ENCODE measurements at places on chromosomes 2 and 18. TPM values are rescaled to one million over a fixed set of nuclear protein-coding genes. Genes with fewer than 3 reads are reported as not detected.

GRCh38 chr2:161097157-161097556 lies 63.1 kb upstream of the TANK start:
- no peak overlapping the region for H3K27ac ChIP-seq
- no peaks in the 10 kb centered on the region for H3K27me3 ChIP-seq
- no peak for DNase-seq
- no peak overlapping the region for H3K4me3 ChIP-seq
- H3K36me3 ChIP-seq: no peaks in the 10 kb centered on the region

Gene NCKAP5
- total RNA-seq: not detected

Gene NPAS2
- 9.8 TPM for total RNA-seq

Gene LIMS4
- not detected for total RNA-seq

DNA sequence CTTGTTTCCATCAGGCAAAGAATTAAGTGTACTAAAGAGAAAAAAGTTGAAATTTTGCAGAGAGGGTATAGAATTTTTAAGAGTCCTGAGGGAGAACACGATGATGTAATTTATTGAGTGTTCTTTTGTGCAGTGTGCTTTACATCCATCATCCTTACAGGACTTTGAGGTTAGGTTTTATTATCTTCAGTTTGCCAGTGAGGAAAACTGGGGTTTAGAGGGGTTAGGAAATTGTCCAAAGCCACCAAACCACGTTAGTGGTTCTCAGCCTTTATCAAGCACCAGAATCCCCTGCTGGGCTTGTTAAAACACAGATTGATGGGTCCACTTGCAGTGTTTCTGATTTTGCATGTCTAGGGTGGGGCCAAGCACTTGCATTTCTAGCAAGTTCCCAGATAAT lies 277.5 kb downstream of the KCNS3 start:
- no peak for DNase-seq
- no peaks in the 10 kb centered on the region for H3K4me1 ChIP-seq

DNA sequence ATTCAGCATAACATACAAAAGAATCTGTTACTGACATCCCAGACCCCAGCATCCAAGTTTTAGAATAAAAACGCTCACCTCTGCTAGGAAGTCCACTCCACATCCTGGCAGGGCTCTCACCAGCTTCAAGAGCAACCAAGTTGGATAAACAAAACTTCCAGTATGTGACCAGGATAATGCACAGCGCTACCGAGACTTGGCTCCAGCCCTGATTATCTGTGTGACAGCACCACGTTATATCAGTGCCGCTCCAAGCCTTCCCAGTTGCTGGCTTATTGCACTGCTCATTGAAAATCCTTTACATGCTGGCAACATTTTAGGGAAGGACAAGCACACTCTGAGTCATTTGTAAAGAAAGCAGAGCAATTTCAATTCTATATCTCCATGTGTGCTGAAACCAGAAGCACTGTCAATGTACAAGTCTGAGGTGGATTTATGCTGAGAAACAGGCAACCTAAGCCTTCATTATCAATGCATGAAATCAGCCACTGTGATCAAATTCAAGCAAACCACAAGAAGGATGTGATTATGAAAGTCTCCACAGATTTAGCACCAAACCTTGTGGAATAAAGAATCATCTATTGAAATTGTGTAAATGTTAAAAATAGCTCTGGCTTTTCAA lies 115.7 kb downstream of the ZNF385B start:
- H3K4me1 ChIP-seq: no peaks in the 10 kb centered on the region
- H3K36me3 ChIP-seq: no peaks in the 10 kb centered on the region
- no peak overlapping the region for H3K4me3 ChIP-seq
- no peak for DNase-seq

Measured in CD4-positive, alpha-beta T cell (primary cell).